Left kidney (tissue), 8 donors: ENCODE measurements at places on chromosomes 2 and 18.

- no peak for DNase-seq
These were observed 56.2 kb upstream of the HS6ST1 start for GRCh38 chr2:128374711-128375413.

GRCh38 chr2:26632624-26633185, 8.5 kb downstream of the CIB4 start:
- DNase-seq = no peak

- DNase-seq = no peak
These were observed 495.5 kb upstream of the MYT1L start for GRCh38 chr2:2826621-2827020.

- DNase-seq = no peak
These were observed 151.4 kb downstream of the TNS1 start for GRCh38 chr2:217851191-217852020.

- DNase-seq = no peak
These were observed 146.1 kb downstream of the RIT2 start for GRCh38 chr18:42969366-42969765.

DNA sequence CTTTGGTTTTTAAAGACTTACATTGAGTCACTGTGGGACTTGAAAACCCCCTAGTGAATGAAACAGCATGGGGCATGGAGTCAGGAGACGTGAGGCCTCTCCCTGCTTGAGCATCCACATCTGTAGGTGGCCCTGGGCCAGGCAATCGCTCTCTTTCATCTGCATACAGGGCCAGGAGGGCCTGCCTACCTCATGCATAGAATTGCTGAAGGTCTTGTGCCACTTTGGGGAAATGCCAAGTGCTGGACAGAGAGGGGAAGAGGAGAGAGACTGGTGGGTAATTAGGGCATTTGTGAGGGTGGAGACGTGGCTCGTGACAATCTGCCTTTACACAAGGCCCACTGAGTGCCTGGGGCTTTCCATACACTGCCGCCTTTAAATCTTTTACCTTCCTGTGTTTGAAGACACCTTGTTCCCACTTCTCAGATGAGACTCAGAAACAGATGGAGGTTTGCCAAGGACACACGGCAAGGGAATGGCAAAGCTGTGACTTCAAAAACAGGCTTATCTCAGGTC, 322.2 kb upstream of the HS6ST1 start:
- no peak for DNase-seq

- DNase-seq = no peak
These were observed 138.4 kb upstream of the HDAC4 start for GRCh38 chr2:239539083-239539775.

DNA sequence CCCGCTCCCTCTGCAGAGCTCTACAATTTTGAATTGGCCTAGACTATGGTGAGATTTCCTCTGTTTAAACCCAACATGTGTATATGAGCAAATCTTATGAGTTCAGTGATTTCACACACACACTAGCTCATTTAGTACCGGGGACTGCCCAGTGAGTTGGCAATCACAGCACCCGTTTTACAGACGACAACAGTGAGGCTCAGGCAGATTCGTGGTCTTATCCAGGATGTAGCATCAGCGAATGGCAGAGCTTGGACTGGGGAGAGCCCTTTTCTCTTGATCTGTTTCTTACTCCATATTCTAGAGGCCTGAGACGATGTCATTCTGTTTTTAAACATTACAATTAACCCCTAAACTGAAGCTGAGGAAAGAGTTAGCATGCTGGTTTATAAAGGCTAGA, 419.9 kb downstream of the NBAS start:
- no peak for DNase-seq

- DNase-seq = no peak
These were observed 43.0 kb upstream of the RHOB start for GRCh38 chr2:20403774-20404312.
